AG04450 (cell line): ENCODE measurements at places on chromosomes 2 and 18.

DNA sequence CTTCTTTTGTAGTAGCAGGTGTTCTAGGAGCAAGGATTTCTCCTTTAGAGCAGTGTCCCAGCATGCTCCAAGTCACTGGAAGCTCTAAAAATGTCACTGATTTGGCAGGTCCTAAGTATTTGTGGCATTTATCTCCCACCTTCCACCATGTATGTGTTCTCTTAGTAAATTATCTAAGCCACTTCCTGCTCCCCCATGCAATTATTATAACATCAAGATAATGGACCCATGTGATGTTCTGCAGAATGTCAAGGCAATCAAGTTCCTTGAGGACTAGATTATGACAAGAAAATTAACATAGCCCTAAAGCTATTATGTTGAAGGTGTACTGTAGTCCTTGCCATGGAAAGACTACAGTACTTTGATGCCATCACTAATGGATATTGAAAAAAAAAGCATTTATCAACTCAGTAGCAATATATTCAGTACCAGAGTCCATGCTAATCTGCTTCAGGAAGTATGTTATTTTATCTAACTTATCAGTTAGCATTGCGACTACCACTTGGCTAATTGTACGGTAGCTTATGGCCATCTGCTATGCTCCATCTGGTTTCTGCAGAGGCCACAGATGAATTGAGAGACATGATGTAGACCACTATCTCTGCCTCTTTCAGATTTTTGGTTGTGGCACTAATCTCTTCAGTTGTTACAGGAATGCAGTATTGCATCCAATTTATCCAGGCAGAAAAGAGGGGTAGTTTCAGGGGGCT, 56.7 kb downstream of the GPR39 start:
- DNase-seq: no peak

GRCh38 chr18:74013955-74014354, 133.7 kb downstream of the FBXO15 start:
- DNase-seq: peak; percentile 18

DNA sequence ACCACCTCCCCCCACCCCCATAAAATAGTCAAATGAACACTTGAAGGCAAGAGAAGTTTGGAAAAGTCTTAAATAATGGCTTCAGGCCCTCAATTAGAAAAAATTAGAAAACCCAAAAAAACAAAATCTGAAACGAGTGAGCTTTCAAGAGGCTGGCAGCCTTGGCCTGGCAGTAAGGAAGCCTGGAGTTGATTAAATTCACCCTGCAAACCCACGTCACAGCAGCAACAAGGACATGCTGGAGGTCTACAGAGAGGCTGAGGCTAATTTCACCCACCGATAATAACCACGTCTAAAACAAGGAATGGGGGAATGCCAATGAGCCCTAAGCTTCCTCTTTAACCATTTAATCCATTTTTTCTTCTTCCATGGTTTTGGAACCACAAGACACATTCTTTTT, 122.7 kb upstream of the SMAD7 start:
- no peak for DNase-seq

DNA sequence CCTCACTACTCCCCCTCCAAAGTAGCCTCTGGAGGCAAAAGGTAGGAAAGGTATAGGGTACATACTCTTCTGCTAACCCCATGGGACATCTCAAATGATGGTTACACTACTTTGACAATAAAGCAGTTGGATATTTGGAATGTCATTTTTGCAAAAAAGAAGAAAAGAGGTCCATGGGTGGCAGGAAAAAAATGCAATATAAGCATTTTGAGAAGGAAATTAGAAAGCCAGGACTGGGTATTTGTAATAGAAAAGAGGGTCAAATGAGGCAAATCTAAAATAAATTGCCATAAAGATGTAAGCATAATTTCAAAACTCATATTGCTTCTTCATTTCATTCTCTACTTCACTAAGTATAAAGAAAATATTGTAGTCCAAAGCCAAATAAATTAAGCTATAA, 280.2 kb downstream of the NOL4 start:
- no peak for DNase-seq

DNA sequence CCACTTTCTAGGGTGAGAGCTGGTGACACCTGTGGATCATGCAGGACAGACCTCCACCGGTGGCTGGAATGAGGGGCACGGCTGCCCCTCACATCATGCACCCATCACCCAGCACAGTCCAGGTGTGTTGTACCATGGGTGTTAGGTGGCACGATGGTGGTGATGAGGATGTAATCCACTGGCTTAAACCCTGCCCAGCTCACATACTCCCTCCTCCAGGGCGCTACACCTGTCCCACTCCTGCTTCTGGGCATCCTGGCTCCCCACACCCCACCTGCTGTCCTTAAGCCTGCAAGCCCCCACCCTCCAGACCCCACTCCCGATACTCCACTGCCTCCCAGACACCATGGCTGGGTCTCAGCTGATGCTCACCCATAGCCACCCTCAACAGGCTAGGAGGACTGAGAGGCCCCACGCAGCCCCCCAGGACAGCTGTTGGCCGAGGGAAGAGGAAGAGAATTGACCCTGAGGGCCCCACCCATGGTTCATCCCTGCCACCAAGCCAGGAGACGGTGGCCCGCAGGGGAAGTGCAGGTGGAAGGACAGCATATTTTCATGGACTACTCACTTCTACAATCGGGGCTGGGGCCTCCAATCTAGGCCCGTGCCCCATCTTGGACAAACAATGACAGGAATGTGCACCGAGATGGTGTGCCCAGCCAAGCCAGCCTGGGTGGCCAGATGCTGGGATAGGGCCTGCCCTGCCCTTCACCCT, 34.3 kb downstream of the MAL start:
- no peak for DNase-seq

DNA sequence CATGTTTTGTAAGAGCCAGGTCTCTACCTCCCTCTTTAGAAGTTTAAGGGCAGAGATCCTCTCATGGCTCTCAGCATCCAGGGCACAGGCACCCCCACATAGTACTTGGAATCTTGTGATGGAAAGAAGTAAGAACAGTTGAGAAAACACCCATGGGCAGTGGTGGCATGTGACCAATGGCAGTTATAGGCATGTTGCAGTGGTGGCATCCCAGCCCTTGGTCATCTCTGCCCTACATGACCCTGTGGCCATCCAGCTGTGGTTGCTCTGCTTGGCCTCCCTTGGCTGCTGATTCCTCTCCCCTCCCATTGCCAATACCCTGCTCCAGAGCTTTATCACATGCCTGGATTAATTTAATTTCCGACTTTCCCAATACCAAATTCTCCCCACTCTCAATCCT, 13.3 kb upstream of the MSH2 start:
- DNase-seq: no peak
